ENCODE measurements at places on chromosomes 16 and 17. TPM values are rescaled to one million over a fixed set of nuclear protein-coding genes. Genes with fewer than 3 reads are reported as not detected.
A peak's percentile ranks its signal among the peaks of the same experiment; 100 is the strongest.

The ABCA9 gene
- 35.6 TPM for total RNA-seq

- DNase-seq = no peak
Measured at GRCh38 chr17:75849724-75850123, 5.4 kb downstream of the WBP2 start.

The KRTAP3-1 gene
- total RNA-seq = not detected

- no peak for DNase-seq
Measured at GRCh38 chr17:75478508-75478907, 22.1 kb downstream of the TMEM94 start.

DNA sequence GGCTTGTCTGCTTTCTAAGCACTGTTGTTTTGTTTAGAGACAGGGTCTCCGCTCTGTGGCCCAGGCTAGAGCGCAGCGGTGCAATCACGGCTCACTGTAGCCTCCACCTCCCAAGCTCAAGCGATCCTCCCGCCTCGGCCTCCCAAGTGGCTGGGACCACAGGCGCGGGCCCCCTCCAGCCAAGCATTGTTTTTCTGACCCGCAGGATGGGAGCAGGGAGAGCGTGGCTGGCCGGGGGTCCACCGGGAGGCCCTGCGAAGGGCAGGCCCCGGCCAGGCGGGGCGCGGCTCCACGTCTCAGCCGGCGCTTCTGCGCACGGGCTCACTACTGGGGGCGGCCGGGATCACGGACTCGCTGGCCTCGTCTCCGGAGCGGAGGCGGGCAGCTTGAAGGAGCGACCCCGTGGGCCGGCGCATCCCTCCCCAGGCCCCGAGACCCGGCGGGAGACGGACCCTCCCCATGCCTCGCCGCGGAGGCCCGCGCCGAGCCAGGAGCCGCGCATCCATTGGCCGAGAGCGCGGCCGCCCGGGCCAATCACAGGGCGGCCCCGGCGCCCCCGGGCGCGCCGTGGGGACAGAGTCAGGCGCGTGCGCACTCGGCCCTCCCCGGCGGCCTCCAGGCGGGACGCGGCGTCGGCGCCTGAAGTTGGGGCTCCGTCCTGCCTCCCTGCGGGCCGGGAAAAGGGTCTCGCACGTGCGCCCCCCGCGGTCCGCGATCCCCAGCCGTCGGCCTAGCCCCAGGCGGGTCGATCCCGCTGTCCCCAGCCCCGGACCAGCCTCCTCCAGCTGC is 24.9 kb downstream of the ACTG1 start:
- peak; percentile 85 for DNase-seq

The SGSM2 gene
- total RNA-seq = 224 TPM

- no peak for DNase-seq
Measured at GRCh38 chr17:41588126-41588810, 1.6 kb upstream of the KRT14 start.

The KRT28 gene
- total RNA-seq = not detected

DNA sequence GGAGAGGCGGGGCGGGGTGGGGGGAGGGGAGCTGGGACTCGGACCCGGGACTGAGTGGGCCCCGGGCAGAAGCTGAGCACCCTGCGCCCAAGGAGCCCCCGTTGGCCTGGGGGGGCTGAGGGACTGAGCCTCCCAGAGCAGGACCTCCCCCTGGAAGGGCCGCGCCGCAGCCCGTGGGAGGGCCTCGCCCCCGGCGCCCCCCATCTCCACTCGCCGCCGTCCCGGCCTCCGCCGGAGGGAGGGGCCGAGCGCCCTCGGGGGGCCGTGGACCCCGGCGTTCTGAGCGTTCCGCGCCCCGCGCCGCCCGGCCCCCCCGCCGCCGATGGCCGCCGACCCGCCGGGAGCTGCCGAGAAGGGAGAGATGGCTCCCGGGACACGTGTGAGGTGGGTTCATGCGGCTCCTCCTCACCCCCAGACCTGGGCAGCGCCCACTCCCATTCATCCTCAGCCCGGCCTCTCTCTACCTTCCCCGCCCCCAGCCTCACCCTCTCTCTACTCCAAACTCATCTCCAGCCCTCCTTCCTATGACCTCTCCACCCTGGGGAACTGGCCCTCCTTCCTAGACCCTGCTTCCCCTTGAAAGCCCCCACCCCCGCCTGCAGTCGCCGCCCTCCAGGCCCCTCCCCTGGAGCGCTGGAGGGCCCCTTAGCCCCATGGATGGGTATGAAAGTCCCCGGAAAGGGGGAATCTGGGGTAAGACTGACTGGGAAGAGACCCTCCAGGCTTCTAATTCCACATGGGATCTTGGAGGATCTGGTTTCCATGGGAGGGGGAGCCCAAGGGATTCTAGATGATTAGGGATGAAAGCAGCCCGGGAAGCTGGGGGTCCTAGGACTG is 922 bp downstream of the FBXL19 start:
- peak; percentile 67 for DNase-seq

- no peak for DNase-seq
Measured at GRCh38 chr16:1791943-1792812, 1.3 kb downstream of the IGFALS start.

Data from stomach (tissue), 19 donors.